CD4-positive, alpha-beta T cell treated with Interleukin-6 for 4 hours (primary cell): ENCODE measurements at places on chromosomes 1 and 21.

- DNase-seq, result no peak
Observed at GRCh38 chr1:37189111-37189510, 154.8 kb upstream of the GRIK3 start.

GRCh38 chr1:8318436-8318835 lies 522 bp downstream of the SLC45A1 start:
- peak; percentile 7 for DNase-seq

DNA sequence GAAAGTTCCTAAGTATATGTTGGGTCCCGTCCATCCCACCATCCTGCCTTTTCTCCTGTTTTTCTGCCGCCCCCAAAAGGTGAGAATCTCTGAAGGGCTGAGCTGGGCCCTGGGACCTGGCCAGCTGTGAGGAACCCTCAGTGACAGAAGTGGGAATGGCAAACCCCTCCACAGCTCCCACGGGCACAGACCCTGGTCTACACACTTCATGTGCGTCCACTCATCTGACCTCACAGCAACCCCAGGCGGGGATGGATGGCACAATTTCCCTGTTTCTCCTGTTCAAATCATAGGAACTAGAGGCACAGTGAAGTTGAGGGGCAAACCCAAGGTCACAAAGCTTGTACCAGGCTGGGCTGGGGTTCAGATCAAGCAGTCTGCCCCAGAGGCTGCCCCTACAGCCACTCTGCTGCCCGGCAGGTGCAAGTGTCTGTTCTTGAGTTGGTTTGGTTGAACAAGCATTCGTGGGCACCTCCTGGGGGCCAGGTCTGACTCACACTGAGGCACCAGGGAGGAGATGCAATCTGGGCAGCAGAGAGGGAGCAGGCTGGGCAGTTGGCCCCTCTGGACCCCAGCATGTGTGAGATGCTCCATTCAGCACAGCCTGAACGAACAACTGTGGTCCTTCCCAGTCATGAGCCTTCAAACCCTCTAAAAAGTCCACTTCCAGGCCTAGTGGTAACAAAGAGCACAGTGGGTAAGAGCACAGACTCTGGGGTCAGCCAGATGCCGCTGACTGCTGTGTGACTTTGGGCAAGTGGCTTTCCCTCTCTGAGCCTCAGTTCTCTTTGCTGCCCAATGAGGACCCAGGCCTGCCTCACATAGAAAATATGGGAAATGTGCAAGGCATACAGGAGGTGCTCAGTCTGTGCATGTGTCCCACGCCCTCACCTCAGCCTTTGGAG lies 4.0 kb downstream of the EDN2 start:
- no peak for DNase-seq

DNA sequence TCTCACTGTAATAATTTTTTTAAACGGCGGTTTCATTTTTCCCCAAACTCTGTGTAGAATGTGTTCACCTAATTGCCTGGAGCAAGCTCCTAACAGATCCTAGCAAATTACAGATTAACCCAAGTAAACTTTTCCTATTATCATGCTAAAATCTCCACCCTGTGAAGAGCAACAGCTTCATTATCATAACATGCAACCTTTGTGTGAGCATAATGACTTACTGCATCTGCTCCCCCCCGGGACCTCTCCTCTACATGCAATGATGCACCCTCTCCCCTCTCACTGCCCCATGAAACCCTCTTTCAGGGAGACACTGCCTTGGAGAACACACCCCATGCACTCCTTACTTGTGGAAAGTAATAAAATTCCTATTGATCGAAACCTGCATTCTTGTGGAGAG lies 717.0 kb upstream of the TMPRSS15 start:
- DNase-seq, result no peak

DNA sequence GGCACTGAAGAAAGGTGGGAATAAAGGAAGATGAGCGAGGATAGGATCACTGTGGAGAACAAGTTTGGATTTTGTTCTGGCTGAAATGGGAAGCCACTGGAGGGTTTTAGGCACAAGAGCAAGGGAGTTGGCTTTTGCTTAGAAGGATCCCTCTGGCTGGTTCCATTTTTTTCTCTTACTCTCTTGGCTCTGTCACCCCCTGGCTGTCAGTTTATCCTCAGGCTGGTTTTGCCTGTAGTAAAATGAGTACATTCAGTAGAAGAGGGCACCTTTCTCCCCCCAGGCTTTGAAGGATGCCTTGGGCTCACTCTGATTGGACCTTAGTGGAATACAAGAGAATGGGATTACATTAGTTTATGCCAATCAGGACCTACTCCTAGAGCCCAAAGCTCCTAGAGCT lies 17.1 kb downstream of the CACHD1 start:
- no peak for DNase-seq

- DNase-seq, result no peak
Observed at GRCh38 chr1:183209533-183210158, 23.6 kb downstream of the LAMC2 start.

- DNase-seq, result no peak
Observed at GRCh38 chr21:40176724-40177123, 309.5 kb downstream of the PCP4 start.

- DNase-seq, result no peak
Observed at GRCh38 chr1:163168053-163168452, 34.7 kb downstream of the RGS5 start.

DNA sequence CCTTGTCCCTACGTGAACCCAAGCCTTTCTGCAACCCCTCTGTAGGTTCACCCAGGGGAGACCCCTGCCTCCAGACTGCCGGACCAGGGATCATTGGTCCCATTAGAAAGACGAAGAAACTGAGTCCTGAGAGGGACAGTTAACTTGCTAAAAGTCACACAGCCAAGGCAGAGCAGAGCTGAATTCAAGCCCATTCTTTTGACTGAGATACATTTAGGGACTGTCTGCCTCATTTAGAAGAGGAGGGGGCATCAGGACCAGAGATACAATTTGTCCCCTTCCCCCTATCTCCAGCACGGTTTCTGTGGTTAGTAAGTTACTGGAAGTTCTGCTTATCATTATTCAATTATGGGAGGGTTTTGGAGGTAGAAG lies 19.1 kb downstream of the KCNQ4 start:
- no peak for DNase-seq

GRCh38 chr1:208004851-208005250 lies 93.9 kb upstream of the CD34 start:
- no peak for DNase-seq

DNA sequence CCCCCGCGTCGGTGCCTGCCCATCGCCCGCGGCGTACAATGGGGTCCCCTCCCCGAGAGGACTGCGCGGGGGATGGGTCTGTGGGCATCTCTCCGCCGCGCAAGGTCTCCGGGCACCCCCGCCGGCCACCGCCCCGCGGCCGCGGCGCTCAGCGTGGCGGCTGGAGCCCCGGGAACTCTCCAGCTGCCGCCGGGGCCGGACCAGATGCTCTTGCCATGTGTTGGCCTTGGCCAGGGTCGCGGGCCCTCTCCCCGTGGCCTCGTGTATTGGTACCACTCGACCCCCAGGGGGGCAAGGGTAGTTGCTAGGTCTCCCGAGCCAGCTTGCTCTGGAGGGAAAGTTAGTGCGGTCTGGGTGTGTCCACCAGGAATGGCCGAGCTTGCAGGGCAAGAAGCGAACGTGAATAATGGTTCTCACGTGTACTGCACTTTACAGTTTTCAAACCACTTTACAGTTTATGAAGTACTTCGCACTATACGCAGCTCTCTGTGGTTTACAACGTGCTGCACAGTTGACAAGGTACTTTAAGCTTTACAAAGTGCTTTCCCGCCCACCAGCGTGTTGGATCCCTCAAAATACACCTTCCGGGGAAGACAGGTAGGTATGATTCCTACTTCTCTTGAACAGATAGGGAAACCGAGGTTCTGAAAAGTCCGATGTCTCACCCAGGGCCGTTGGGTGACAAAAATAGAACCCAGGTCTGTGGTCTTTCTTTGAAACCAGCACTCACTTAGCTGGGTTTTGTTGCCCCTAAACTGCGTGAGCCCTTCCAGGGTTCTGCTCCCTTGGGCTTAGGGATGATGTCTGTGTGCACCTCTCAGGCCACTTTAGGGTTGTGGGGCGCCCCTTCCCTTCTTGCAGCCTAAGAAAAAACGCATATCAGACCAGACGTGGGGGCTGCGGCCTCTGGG lies 1.2 kb downstream of the EPHB2 start:
- DNase-seq, result no peak

DNA sequence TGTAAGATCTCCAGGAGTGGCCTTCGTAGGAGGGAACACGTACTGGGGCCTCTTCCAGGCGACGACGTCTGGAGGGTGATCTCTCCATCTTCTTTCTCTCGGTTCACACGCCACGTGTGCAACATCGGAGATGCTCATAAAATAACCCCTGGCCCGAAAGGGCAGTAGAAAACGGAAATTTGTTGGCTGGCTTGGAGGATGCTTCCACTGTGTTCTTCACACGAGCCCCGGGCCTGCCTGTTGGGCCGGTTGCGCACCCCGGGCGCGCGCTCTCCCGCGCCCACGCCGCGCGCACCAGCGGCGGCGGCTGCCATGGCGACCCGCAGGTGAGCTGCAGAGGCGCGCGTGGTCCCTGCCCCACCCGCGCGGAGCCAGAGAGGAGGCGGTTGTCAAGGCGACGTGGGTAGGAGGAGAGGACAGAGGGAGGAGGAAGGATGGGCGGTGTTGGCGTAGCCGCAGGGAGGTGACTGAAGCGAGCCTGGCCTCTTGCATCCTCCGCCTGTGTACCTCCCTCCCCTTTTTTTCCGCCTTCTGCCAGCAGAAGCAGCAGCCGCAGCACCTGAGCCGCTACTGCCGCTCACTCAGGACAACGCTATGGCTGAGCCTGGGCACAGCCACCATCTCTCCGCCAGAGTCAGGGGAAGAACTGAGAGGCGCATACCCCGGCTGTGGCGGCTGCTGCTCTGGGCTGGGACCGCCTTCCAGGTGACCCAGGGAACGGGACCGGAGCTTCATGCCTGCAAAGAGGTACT lies at the start of gene ELAPOR1:
Gene ELAPOR1, plus strand, starts transcription at position 526 of the 752 bp plus-strand sequence. Its CDS starts 69 bp downstream, at position 595.
- DNase-seq, result peak; percentile 94
